ENCODE measurements at places on chromosomes 1 and 21.

DNA sequence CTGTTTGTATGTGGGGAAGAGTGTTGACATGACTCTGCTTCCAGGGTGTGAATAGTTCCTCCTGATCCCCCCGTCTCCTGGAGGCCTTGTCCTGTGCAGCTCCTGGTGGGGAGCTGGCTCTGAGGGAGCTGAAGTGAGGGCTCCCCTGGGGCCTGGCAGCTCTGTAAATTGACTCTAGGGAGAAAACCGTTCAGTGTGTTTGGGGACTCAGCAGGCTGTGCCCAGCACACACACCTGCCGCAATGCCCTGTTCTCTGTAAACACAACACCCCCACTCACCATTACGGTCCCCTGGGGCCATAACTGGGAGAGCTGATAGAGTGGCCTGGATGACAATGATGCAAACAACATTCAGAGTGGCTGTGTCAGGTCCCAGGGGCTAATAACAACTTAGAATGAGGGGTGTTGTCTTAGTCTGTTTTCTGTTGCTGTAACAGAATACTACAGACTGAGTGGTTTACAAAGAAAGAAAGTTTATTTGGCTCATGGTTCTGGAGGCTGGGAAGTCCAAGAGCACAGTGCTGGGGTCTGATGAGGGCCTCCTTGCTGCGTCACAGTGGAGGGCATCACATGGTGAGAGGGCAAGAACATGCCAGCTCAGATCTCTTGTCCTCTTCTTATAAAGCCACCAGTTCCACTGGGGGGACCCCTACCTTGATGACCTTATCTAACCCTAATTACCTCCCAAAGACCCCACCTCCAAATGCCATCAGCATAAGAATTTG lies 15.3 kb downstream of the ADORA1 start:
- no peak for DNase-seq

GRCh38 chr1:231337472-231338269 lies at the start of gene EXOC8:
TSS of gene EXOC8 (minus strand) at chr1:231337852. CDS start at chr1:231337745, 107 bp downstream.
- DNase-seq: peak; percentile 94

GRCh38 chr1:119139857-119140176 lies 636 bp downstream of the WARS2 start:
- no peak for DNase-seq

GRCh38 chr1:53061123-53061858 lies 722 bp upstream of the PODN start:
- no peak for DNase-seq

DNA sequence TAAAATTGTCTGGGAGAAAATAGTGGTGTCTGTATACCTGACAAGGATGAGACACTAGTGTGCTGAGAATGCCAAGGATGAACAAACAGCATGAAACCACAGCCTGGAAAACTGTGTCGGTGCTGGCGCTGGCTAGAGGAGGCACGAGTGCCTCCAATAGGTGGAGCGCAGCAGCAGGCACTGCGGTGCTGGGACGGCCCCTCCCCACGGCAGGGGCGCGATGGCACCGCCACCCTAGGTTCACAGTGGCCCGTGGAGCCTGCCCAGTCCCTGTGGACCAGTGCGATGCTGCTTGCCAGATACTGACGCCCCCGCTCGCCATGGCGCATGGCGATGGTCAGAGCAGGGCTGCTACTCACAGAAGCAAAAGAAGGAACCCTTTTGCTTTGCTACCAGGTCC lies 6.8 kb downstream of the CFAP410 start:
- DNase-seq: no peak

DNA sequence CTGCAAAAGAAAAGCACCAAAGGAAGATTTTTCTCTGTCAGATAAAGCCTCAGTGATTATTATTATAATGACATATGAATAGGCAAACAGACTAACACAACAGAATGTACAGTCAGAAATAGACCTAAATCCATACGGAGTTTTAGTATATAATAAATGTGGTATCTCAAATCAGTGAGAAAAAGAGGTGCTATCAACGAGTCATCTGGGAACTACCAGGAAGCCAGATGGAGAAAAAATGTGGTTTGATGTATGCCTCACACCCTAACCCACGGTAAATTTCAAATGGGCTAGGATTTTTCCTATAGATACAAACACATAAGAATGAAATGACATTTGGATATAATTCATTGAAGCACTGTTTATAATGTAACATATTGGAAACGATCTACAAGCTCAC lies 110.3 kb downstream of the ODF2L start:
- no peak for DNase-seq

- DNase-seq: no peak
Observed at GRCh38 chr1:37177230-37177864, 143.0 kb upstream of the GRIK3 start.

- no peak for DNase-seq
Observed at GRCh38 chr1:77543822-77544448, 138.5 kb downstream of the ZZZ3 start.

- DNase-seq: no peak
Observed at GRCh38 chr1:3219005-3219790, 150.2 kb downstream of the PRDM16 start.

GRCh38 chr1:52662645-52663313 lies 29.8 kb downstream of the SHISAL2A start:
- DNase-seq: no peak

GRCh38 chr1:1783320-1783719 lies 5.0 kb upstream of the NADK start:
- DNase-seq: no peak

- DNase-seq: no peak
Observed at GRCh38 chr21:45533361-45533845, 8.8 kb downstream of the SLC19A1 start.

GRCh38 chr1:41144285-41144684 lies 97.8 kb downstream of the SCMH1 start:
- no peak for DNase-seq

DNA sequence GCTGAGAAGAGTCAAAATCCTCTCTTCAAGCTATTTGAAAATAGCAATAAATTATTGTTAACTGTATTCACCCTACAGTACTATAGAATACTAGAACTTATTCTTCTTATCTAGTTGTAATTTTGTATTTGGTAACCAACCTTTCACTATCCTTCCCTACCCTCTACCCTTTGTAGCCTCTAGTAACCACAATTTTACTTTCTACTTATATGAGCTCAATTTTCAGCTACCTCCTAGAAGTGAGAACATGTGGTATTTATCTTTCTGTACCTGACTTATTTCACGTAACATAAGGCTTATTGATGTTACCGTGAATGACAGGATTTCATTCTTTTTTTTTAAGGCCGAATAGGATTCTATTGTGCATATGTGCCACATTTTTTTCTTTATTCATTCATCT lies 30.0 kb downstream of the ZC3H11B start:
- DNase-seq: no peak

DNA sequence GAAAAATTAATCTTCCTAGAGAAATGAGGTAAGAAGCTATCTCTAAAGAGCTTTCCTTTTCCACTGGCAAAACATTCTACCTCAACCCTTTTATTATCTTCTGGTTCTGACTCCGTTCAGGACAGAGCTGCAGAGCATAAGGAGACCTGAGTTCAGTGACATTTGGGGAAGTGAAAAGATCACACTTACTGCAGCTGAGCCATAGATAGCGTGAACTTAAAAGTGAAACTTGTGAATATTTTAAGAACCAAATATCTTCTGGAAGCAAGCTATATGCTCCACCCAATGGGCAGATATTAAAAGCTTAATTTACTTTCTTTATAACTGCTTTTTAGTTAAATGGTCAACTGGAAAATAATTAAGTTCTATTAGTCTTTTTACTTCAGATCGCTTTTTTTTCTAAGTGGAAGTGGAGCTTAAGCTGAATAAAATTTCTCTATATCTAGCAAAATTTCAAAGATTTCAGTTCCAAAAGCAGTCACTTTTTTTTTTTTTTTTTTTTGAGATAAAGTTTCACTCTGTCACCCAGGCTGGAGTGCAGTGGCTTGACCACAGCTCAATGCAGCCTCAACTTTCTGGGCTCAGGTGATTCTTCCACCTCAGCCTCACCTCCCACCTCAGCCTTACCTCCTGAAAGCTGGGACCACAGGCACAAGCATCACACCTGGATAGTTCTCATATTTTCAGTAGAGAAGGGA lies 11.9 kb downstream of the PTPN22 start:
- no peak for DNase-seq

DNA sequence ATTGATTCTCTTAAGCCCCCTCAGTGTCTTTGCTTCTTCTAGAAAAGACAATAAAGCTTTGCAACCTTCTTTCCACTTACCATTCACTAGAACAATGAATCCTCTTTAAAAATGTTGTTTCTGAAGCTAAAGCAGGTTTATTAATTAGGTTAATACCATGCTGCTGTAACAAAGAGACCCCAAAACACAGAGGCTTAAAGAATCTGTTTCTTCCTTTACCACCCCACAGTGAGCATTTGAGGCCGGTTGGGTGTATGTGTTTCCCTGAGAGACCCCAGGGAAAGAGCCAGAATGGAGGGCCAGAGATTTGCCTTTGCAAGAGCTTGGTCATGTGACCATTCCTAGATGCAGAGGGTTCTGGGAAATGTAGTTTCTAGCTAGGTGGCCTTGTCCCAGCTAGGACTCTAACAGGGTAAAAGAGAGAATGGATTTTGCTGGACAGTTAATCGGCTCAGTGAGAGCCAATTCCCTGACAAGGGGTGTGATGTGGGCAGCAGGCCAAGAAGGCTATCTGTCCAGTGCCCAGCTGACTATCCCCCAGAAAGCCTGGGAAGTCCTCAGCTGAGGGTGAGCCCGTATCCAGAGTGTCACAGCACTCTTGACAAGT lies 191.8 kb upstream of the TMEM51 start:
- DNase-seq: no peak

- no peak for DNase-seq
Observed at GRCh38 chr1:55718758-55719671, 503.9 kb upstream of the USP24 start.

DNA sequence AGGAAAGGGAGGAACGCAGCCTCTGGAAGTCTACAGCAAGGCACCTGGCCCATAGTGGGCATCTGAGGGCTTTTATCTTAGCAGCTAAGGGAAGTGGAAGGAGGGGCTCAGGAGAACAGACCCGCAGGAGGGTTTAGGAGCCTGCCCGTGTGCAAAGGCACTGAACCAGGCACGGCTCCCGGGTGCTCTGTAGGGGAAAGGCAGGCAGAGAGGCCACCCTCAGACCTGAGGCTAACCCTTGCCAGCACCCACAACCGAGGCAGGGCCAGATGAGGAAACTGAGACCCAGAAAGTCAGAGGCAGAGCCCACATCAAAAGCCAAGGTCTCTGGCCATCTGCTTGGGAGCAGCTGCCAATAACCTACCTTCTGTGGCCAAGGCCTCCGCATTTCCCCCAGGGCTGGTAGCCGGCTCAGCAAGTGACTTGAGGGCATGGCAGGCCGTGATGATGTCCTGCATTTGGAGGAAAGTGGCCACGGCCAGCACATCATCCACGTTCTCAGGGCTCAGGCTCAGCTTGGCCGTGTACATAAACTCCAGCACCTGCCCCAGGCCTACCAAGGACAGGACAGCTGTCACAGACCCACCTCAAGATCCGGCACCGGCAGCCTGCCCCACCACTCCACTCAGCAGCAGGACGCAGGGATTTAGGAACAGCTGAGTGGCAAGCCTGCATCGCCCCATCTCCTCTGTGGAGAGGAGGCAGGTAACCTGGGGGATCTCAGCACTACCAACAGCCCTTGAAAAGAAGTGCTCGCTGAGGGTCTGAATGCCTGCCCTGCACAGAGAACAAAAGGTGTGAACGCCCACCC lies 29.1 kb downstream of the ZBTB17 start:
- DNase-seq: no peak

DNA sequence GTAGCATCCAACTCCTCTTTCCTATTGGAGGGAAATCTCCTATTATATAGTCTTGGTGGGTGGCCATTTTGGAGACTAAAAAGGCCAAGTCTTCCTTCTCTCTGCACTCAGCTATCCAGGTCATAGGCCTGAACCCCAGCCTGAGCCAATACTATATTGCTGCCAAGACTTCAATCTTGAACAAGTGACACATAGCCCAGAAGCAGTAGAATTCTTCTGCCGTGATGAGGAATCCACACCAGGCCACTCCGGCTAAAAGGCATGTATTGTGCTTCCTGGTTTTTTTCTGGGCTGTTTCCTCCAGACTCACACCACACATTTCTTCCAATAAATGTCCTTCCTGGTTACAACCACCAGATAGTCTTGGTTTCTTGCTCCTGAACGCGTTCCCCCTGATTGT lies 43.0 kb downstream of the ATF3 start:
- DNase-seq: no peak

Measured in stimulated activated CD4-positive, alpha-beta T cell treated with anti-CD3 and anti-CD28 coated beads, Interleukin-1b, Interleukin-23, amount 100 ng/mL, for 1 hour (primary cell).